ENCODE measurements at places on chromosomes 16 and 17.
A peak's percentile ranks its signal among the peaks of the same experiment; 100 is the strongest.

GRCh38 chr17:55717898-55718735 lies 4.5 kb downstream of the TMEM100 start:
- DNase-seq: peak; percentile 83

DNA sequence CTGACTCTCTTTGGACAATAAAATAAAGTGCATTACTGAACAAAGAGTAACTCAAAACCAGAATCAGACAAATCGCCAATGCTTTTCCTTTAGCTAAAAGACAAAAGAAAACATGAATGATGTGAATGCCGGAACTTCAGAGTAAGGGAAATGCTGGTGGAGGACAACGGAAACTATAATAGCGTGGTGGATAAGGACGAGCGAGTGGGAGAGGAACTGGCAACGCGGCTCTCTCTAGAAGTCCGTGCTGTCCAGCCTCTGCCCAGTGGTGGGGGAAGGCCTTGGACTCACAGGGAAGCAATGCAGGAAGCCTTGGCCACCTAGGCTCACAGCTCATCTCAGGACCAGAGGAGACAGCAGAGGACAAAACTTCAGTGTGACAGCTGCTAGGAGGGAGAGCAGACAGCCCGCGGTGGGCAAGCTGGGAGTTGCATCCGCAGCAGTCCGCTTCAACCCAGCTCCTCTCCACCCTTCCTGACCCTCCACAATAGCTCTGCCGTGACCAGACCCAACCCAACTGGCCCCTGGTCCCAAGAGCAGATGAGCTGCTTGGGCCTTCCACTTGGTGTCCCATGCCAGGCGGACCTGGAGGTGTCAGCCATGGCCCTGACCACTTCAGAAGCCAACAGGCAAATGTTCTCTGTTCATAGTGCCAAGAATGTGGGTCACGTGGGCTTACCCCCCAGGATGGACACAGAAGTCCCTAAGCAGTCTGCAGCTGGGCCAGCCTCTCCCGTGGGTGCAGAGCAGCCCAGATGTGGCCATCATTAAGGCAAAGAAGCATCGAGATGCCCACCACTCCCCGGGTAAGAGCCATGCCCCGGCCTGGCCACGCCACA lies 5.3 kb upstream of the FAAP100 start:
- DNase-seq: no peak

DNA sequence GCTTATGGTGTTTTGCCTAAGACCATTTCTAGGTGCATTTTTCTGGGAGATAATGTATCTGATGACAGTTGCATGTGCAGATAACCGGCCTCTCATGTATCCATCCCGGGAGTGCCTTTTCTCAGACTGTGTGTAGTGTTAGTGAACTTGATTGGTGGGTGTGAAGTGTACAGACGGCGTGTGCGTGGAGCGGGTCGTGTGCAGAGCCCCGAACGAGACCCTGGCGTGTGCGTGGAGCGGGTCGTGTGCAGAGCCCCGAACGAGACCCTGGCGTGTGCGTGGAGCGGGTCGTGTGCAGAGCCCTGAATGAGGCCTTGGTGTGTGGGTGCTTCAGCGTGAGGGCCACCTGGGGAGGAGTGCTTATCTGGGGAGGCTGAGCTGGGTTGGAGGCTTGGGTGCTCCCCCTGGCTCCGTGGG lies 28.9 kb upstream of the ZNF750 start:
- DNase-seq: no peak

DNA sequence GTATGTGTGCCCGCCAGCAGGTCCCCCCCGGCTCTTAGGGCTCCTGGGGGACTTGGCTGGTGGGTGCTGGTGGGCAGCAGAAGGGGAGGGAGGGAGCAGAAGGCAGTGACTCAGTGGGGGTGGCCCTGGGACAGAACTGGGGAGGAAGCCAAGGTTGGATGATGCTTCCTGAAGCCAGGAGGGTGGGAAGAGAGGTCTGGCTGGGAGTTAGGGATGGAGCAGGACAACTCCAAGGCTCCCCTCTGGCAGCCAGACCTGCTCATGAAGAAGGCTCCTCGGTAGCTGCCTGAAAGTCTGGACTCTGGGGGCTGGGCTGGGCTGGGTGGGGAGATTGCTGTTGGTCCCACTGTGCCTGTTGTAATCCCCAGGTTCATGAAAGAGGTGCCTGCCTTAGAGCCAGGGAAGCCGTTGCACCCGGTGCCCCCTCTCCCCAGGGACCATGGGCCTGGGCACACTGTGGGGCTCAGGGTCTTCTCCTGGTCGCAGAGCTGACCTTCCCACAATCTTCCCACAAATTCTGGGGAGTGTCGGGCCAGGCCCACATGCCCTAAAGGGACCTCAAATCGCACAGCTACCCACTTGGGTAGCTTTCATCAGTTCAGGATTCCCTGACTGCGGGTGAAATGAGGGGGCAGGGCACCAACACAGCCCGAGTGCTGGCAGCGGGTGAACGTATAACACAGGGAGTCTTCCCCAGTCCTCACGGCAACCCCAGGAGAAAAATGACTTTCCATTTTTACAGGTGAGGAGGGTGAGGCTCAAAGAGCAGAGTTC lies 1.1 kb upstream of the PLEKHG4 start:
- no peak for DNase-seq

GRCh38 chr16:31081428-31082351 lies 7.1 kb downstream of the PRSS53 start:
- peak; percentile 20 for DNase-seq

- DNase-seq: no peak
These were observed 16.5 kb downstream of the YPEL2 start for GRCh38 chr17:59347975-59348391.

DNA sequence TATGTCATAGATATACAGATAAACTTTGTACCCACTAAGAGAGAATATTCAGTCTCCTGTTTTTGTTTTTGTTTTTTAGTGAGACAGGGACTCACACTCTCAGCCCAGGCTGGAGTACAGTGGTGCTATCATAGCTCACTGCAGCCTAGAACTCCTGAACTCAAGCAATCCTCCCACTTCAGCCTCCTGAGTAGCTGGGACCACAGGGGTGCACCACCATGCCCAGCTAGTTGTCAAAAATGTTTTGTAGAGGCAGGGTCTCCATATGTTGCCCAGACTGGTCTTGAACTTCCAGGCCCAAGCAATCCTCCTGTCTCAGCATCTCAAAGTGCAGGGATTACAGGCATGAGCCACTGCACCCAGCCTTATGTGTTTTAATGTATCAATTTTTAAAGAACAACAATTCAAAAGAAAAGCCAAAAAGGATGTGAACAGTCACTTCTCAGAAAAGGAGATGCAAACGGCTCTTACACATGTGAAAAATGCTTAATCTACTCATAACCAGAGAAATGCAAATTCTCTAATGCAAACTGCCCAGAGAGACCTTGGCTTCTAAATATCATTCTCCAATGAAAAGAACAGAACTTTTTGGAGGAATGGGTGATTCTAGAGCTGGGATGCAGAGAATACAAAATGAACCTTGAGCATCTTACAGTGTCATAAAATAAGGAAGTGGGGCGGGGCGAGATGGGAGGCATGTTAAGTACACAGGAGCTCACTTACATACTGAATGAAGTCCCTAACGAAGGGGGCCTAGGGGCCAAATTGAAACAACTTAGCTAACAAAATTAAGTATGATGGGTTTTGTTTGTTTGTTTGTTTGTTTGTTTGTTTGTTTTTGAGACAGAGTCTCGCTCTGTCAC lies 7.3 kb upstream of the CMTM3 start:
- DNase-seq: no peak

GRCh38 chr17:7348478-7349242 lies 3.3 kb upstream of the KCTD11 start:
- no peak for DNase-seq

DNA sequence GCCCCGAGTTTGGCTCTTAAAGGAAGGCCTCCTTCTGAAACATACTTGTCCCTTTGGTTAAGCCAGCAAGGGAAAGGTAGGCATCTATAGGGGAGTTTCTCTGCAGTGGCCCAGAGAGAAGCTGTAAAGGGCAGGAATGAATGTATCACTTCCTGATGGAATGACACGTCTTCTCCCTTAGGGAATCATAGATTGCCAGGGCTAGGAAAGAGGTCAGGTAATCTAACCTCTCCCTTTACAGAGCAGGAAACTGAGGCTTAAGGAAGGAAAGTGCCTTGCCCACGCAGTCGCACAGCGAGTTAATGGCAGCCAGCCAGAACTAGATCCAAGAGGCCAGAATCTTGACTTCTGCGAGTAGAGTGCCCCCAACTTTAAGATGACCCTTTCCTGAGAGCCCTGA lies 66.1 kb downstream of the NEUROD2 start:
- no peak for DNase-seq

DNA sequence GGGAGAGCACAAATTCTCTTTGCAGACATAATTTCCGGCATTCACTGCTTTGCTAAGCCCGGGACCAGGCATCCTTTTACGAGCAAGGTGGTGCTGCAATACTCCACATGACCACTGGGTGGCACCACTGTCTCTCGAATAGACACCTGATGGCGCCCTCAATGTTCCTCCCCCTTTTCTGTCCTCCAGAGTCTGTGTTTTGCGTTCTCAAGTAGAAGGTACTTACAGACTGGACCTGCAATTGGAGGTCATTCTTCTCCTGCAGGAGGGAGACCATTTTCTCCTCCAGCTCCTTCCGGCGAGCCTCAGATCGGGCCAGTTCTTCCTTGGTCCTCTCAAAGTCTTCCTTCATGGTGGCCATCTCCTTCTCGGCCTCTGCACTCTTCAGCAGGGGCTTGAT lies 45.2 kb downstream of the MYH13 start:
- peak; percentile 63 for DNase-seq

- DNase-seq: no peak
These were observed 48.1 kb upstream of the CHMP6 start for GRCh38 chr17:80943346-80944145.

DNA sequence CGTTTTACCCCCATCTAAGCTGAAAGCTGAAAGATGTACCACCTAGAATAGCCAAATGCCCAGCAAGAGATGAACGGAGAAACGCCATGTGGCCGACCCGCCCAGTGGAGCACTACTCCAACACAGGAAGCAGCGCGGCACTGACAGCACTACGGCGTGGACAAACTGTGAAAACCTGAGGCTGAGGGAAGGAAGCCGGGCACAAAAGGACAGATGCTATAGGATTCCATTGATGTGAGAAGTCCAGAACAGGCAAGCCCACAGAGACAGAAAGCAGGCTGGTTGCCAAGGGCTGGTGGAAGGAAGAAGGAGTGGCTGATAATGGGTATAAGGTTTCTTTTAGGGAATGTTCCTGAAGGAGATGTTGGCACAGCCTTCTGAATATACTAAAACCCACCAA lies 29.4 kb upstream of the SLC38A8 start:
- DNase-seq: no peak

- DNase-seq: no peak
These were observed 4.3 kb downstream of the GDE1 start for GRCh38 chr16:19517424-19518089.

GRCh38 chr17:16488186-16488967 lies 3.6 kb downstream of the LRRC75A start:
- DNase-seq: no peak

- DNase-seq: no peak
These were observed 217.3 kb downstream of the USP22 start for GRCh38 chr17:20825539-20825938.

DNA sequence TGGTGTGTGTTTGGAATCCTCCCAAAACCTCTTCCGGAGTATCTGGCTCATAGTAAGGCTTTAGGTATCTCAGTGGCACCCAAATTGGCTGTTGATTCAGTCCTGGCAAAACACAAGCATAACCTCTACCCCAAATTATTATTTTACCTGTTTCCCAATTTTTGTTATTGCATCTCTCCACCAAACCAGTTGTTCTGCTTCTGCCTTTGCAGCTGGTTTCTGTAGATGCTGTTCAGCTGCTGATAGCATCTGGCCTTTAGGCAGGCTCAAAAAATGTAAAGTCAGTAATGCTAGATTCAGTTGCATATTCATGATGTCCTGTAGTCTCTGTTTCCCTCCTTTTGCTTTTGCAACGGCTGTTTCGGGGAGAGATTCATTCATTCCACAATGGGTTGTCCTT lies 33.8 kb downstream of the ATF7IP2 start:
- no peak for DNase-seq

DNA sequence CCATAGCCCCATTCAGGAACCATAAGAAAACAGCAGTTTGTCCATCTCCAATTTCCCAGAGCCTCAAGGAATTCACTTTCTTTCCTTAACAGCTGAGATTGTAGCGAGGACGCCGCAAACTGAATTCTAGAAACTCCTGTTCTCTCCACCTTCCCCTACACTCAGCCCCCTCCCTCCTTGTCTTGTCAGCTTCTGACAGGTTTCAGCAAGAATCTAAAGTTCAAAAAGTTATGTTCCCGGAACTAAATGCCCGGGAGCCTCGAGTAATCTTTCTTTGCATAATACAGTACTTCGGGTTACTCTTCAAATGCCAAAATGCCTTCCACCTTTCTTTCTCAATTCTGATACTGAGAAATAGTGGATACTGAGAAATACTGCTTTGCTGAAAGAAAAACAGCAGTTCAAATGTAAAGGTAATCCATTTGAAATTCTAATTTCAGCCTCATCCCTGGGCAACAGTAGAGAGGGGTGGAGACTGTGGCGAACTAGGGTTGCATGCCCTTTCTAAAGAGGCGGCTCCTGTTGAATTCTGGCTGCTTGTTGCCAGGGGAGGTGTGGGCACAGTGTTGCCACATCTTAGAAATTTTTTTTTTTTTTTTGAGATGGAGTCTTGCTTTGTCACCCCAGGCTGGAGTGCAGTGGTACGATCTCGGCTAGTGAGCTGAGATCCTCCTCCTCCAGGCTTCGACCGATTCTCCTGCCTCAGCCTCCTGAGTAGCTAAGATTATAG lies 63.5 kb upstream of the USP7 start:
- no peak for DNase-seq

GRCh38 chr17:64036198-64036922 lies 15.9 kb upstream of the ICAM2 start:
- peak; percentile 36 for DNase-seq

DNA sequence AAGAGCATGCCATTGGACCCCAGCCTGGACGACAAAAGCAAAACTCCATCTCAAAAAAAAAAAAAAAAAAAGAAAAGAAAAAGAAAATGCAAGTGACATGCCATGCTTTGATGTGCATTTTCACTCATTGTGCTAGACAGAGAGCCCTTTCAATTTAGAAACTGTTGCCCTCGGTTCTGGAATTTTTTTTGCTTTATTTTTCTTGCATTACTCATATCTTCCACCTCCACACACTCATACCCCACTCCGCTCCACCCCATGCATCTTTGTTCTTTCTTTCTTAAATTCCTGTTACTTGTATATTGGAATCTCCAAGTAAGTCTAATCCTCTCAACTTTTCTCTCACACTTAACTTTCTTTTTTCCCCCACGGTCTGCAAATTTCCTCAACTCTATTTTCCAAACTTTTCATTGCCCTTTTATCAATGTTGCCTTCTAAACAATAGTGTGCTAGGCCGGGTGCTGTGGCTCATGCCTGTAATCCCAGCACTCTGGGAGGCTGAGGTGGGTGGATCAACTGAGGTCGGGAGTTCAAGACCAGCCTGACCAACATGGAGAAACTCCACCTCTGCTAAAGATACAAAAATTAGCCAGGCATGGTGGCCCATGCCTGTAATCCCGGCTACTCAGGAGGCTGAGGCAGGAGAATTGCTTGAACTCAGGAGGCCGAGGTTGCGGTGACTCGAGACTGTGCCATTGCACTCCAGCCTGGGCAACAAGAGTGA lies 16.8 kb upstream of the SUZ12 start:
- DNase-seq: no peak

All from right lobe of liver (tissue), 6 donors.